Activated CD8-positive, alpha-beta memory T cell treated with anti-CD3 and anti-CD28 coated beads for 48 hours (primary cell): ENCODE measurements at places on chromosomes 3 and 15.

GRCh38 chr15:81023483-81024264, 23.0 kb downstream of the TLNRD1 start:
- no peak for DNase-seq

DNA sequence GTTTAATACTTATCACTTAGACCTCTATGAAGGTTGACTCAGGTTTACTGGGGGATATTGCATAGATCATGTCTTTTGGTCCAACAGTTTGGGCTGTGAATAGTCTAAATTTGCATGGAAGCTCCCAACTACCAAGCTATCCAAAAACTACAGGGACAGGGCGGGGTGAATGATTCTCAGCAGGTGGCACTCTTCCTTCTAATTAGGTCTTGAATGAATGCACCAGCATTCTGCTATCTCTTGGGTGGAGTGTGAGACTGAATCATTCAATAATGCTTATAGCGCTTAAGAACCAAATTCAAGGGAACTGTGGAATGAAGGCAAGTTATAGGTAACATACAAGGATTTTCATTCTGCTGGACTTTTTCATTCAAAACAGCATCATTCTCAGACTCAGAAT, 346.3 kb downstream of the TIGIT start:
- no peak for DNase-seq

- DNase-seq: no peak
These were observed 4.4 kb upstream of the CD200R1 start for GRCh38 chr3:112979244-112979832.

DNA sequence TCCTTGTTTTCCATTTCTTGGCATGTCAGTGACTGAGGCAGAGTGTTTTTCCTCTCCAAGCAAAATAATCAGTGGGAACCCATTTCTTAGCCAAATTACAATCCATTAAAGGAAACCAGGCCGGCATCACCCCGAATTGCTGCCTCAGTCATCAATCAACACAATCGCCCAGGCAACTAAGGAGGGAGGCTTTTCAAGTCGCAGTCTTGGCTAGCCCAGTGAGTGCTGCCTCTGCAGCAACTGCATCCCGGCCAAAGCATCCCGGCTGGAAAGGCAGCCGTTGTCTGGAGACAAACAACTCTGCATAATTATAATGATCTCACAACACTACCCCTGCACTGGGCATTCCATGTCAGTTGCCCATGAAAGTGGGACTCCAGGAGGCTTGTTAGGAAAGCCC, 213.5 kb upstream of the PRICKLE2 start:
- no peak for DNase-seq

DNA sequence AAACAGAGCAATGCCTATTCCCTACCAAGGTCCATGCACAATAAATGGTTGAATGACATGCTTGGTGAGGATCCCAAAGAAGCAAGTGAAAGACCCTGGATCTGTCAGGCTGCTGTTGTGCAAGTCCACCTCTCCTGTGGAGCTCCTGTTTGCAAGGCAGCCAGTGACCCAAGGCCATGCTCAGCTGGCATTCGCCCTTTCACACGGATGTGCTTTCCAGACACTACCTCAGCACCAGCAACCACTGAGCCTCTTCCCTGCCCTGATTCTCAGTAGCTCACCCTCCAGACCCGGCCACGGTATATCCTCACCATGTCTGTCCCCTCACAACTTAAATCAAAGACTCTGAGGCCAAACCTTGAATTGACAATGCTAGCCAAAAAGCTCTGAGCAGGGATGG, 23.3 kb downstream of the WWTR1 start:
- DNase-seq: no peak

DNA sequence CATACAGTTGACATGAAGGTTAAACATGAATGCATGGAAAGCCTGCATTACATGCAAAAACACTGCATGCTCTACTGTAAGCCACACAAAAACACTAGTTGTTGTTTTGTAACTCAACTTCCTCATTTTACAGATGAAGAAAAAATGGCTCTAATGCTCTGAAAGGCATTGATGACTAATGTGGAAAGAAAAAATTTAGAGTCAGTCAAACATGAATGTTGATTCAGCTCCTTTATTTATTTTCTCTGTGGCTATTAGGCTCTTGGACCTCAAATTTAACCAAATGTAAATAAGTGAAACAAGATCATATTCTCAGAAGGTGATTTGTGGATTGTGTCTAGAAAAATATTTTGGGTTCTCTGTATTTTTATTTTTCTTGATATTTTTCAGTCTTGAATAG, 336.7 kb upstream of the ZNF717 start:
- no peak for DNase-seq
